ENCODE measurements at places on chromosomes 7 and 10.

DNA sequence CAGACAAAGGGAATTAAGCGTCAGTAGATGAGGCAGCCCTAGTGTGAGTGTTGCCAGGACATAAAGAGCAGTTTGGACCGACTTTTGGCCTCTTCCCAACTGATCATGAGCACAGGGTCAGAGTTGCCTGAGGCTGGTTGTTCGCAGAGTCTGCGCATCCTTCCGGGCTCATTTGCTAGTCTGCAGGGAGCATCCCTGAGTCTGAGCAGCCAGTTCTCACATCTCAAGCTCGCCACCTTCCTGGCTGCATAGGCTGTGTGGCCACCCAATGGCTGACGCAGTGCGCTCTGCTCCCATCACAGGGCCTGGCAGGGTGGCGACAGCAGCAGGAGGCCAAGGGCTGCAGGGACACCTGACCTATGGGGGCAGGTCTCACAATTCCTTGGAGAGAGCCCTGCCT, 5.0 kb downstream of the GAD2 start:
- no peak for DNase-seq

DNA sequence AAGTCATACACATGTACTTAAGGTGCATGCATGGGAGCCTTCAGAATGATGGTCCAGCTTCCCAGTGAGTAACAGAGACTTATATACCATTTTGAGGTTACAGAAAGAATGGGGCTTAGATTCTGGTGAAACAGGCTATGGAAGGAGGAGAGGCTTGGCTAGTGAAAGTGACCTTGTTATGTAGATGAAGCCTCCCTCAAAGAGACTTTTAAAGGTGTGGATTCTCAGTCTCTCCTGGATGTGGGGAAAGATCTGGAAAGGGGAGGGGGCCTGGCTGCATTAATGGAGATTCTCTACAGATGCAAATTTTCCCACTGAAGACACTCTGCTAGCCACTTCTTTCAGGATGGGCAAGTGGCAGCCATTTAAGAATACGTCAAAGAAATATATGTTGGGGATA, 5.5 kb downstream of the RASSF4 start:
- DNase-seq, result no peak

DNA sequence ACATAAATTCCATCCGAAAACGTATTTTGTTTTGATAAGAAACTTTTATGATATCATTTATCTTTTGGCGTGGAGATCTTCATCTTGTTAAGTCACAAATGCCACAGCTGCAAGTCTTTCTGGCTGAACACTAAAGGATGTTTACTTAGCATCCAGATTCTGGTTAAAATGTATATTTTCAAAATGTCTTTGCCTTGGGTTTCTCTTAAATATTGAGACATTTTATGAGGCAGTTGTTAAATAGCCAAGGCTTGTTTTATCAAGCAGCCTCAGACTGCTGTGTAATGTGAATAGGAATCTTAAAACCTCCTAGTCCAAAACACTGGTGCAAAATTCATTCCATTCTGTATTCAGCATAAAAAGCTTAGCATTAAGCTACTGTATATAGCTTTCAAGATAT, 136.3 kb upstream of the FZD1 start:
- DNase-seq, result no peak

DNA sequence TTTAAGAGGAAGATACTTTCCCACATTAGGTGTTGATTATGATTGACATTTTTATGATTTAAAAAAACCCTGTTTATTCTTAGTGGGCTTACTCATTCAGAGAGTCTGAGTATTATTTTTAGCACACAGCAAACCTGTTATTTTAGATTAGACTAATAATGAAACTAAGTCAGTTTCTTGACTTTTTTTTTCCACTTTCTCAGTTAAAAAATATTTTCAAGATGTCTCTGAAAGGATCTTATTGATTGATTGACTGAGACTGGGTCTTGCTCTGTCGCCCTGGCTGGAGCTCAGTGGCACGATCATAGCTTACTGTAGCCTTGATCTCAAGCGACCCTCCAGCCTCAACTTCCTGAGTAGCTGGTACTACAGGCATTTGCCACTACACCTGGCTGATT, 20.4 kb upstream of the INPP5F start:
- no peak for DNase-seq

DNA sequence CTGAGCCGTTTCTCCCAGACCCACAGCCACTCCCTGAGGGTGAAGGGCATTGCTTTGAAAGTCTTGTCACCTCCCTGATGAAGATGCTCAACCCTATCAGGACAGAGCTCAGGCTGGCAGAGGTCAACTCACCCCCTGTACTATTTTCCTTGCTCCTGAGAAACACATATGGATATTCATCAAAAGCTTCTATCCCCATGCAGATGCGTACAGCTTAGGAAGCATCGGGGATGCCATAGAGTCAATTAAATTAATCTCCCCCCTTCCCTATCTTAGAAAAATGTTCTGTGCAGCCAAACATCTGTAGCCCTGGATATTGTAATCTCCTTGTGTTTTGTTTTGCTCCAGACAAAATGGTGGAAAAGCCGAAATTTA, 67.2 kb downstream of the EMX2 start:
- DNase-seq, result no peak

DNA sequence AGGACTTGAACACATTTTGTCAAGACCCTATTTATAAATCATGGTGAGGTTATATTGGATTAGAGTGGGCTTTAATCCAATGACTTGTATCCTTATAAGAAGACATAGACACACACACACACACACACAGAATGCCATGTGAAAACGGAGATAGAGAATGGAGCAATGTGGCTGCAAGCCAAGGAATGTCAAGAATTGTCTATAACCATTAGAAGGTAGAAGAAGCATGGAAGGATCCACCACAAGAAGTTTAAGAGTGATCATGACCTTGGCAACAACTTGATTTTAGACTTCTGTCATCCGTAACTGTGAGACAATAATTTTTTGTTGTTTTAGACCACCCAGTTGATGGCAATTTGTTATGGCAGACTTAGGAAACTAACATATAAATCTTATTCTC, 514.2 kb downstream of the TFEC start:
- DNase-seq, result no peak

DNA sequence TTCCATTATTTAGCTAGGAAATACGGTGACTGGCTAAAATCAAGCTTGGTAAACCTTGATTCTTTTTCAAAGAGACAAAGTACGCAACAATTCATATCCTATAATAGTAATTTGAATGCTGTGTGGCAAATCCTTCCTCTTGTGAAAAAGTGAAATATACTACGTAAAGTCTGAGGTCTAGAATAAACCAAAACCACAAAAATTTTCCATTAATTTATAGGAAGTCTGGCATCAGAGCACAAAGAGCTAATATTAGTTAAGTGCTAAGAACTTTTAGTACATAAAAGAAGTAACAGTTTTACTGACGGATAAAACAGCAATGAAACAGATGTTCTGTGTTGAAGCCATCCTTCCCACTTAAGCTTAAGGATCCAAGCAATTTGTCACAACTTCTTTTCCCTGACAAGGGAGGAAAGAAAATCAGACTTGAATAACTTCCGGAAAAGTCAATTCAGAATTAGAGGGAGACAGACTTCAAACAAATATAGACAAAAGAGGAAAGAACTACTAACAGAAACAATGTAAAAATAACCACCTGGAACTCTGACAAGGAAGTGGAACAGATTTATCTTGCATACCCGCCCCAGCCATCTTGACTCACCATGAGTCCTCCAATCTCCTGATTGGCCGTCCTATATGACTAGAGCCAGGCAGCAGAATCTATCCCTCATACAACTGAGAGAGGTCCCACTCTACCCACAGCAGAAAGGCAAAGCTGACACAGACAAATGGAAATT, 34.6 kb downstream of the RHEB start:
- no peak for DNase-seq

DNA sequence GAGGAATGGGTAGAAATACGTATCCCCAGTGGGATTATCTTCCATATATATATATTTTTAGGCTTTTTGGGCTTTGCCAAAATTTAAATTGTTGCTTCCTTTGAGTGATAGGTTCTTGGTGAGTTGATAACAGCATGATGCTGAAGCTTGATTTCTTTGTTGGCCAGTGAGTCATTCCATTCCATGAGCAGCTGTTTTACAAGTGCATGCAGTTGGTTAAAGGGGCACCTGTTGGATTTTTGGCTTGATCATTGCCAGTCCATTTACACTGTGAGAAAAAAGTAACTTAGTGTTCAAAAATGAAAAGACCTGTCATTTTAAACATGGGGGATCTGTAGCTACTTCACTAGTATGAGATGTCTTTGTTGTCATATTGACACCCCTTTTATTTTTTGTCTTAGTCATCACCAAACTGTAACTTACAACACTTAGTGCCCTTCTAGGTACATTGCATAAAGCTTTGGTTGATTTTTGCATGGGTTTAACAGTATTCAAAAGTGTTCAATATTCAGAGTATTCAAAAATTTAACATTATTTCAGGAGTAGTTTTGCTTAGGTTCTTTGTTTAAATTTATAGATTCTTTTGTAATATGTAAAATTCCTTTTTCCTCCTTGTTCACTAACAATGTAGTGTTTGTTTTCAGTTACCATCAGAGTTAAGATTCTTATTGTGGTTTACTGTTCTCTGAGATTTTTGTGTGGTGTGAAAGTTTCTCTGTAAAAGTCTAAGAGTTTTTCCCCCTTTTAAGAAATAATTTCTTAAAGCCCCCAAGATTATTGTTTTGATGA, 8.8 kb downstream of the AKAP9 start:
- no peak for DNase-seq

GRCh38 chr10:73095481-73096021, 1.1 kb downstream of the P4HA1 start:
- DNase-seq, result no peak

DNA sequence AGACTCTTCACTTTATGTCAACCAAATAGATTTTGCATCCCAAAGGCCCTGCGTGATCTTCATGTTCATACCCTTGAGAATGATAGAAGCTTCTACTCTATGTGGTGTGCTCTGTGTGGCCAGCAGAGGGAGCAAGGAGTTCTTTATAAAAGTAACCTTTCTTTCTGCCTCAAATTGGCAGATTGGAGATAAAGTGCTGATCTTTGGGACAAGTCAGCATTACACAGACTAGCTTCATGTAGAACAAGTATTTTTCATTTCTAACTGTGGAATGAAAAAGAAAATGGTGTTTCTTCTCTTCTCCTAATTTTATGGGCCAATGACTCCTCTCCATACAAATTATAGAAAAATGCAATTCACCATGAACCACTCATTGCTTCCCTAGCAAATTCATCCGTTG, 1214.1 kb downstream of the SORCS1 start:
- no peak for DNase-seq

GRCh38 chr10:70119623-70120022, 13.0 kb downstream of the AIFM2 start:
- DNase-seq, result no peak

DNA sequence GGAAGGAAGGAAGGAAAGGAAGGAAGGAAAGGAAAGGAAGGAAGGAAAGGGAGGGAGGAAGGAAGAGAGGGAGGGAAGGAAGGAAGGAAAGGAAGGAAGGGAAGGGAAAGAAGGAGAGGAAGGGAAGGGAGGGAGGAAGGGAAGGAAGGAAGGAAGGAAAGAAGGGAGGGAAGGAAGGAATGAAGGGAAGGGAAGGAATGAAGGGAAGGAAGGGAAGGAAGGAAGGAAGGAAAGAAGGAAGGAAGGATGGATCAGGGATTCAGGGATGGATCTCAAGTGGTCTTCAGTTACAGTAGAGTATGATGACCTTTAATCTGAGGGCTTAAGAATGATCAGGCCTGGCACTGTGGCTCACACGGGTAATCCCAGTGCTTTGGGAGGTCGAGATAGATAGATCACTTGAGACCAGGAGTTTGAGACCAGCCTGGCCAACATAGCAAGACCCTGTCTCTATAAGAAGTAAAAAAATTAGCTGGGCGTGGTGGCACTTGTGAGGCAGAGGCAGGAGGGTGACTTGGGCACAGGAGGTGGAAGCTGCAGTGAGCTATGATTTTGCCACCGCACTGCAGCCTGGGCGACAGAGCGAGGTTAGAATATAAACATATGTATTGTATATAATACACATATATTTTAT, 760 bp upstream of the FOXK1 start:
- no peak for DNase-seq

- DNase-seq, result no peak
Observed at GRCh38 chr7:92740700-92741126, 95.7 kb downstream of the CDK6 start.

DNA sequence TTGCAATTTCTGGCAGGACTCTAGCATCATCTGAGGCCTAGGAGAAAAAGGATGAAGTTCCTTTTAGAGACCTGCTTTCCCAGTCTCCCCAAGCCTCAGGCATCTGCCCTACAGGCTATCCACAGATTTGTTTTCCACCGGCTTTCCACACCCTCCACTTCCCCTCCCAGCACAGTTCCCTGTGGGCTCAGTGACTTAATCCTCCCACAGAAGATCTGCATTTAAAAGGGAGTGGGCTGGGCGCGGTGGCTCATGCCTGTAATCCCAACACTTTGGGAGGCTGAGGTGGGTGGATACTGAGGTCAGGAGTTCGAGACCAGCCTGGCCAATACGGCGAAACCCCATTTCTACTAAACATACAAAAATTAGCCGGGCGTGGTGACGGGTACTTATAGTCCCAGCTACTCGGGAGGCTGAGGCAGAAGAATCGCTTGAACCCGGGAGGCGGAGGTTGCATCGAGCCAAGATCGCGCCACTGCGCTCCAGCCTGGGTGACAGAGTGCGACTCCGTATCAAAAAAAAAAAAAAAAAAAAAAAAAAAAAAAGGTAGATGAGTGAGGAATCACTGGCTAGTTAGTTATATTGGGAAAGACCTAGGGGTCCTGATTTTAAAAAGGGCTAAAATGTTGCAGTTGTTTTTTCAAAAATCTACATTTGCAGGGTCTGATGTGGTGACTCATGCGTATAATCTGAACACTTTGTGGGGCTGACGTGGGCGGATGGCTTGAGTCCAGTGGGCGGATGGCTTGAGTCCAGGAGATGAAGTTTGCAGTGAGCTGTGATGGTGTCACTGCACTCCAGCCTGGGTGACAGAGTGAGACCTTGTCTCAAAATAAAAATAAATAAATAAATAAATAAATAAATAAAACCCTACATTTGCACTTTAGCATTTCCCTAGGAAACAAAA, 119.5 kb downstream of the BAMBI start:
- DNase-seq, result no peak

- no peak for DNase-seq
Observed at GRCh38 chr10:91589658-91590035, 43.2 kb downstream of the PPP1R3C start.

- DNase-seq, result no peak
Observed at GRCh38 chr10:72164617-72165016, 51.2 kb upstream of the ANAPC16 start.

- no peak for DNase-seq
Observed at GRCh38 chr10:28910956-28911355, 233.6 kb downstream of the BAMBI start.

DNA sequence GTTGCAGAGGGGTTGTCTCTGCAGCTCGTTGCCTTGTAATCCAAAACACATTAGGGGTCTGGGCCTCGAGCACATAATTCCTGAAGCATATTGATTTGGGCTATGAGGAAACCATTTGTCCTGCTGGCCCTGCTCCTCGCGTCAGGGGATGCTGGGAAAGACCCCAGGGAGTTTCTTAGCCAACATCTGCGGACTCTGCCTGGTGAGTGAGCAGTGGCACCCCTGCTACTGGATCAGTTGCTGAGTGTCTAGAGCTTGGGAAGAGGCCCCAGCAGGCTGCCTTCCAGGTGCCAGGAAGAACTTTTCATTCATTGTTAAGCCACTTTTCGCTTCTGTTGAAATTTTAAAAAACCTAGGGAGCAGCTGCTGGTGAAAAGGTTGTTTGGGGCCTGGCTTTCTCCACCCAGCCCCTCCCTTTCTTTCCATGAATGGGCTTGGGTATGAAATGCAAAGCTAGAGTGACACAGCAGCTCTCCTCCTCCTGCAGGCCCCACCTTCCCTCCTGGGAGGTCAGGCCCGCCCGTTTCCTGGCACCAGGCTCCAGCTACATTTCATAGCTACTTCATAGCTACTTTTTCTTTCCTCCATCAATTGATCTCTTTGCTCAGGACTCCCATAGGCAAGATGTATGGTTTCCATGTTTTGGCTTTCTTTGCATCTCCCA, 26.8 kb downstream of the TACR2 start:
- no peak for DNase-seq

All from activated T-helper 1 cell treated with anti-CD3 and anti-CD28 coated beads, Interleukin-2, amount 50 U/mL, for 16 hours (primary cell).